ENCODE measurements at places on chromosomes 5 and 9.

DNA sequence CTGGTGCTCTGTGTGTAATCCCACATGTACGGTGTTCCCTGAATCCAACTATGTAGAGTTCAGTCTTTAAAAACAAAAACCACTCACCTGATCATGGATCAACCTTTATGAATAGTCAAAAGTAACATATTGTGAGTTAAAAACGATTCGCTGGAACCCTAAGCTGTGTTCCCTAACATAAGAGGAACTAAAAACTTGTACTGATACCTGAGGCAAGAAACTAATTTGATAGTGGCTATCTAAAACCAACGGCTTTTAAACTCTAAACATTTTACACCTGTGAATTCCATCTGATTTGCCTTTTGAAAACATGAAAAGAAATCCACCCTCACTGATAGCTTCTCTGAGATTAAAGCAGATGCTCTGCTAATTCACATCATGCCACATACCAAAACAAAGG, 101.5 kb downstream of the DEPDC1B start:
- DNase-seq = no peak

DNA sequence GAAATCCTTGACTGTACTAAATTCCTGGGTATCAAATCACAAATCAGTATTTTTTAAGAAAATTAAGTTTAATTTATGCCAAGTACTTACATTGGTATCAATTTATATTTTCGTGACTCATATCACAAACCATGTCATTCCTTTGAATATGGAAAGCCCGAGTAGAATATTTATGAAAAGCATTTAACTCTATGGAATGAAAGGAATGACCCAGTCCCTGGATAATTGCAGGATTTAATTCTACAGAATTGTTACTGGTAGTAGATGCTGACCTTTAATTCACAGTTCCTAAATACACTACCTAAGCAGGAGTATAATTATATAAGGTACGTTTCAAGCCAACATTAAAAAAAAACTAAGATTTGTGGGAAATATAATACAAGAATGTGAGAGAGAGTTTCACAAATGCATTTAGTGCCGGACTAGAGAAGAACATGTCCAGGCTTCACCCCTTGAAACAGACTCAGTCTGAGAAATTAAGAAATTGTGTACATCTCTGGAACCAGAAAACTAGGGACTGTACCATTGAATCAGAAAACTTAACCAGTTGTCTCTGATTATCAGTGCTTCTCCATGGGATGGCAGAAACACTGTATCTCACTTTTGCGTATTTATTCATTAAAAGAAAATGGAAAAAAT, 28.5 kb upstream of the PLPPR1 start:
- no peak for DNase-seq

DNA sequence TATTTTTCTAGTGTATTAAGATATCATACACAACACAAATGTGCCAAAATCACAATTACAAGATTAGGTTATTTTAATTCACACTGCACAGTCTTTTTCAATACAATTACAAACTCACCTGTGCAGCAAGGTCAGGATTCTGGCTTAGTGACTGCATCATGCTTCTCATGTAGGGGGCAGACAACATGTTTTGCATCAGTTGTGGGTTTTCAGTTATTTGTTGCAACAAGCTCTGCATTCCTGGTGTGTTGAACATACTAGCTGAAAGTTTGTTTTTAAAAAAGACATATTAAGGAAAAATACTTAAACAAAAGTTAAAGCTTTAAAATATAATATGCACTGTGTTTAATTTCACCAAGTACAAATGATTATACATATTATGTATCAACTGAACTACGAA, 38.7 kb downstream of the UBQLN1 start:
- no peak for DNase-seq

DNA sequence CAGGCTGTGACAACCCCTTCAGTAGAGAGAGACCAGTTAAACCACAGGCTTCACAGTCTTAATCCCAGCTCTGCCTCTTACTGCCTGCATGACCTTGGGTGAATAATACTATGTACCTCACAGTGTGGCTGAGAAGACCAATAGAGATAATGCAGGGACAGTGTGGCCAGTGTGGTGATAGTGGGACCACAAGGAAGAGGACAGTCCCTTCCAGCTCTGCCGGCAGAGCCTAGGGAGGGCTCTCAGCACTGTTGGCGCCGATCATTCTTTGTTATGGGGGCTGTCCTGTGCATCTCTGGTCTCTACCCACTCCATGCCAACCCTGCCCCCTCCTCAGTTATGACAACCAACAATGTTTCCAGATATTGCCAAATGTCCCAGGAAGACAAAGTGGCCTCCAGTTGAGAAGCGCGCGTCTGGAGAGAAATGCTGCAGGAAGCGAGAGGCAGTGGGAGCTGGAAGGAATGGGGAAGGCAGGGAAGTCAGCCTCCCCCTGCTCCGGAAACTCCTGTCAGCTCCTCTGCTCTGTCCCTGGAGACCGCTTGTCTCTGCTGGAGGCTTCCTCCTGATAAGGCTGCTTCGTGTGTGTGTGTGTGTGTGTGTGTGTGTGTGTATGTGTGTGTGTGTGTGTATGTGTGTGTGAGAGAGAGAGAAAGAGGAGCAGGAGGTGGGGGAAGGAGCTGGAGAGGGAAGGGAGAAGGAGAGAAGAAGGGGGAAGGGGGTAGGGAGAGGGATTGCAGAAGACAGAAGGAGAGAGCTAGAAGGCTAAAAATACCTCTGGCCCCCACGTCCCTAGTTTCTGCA, 31.8 kb upstream of the FABP6 start:
- DNase-seq = no peak

DNA sequence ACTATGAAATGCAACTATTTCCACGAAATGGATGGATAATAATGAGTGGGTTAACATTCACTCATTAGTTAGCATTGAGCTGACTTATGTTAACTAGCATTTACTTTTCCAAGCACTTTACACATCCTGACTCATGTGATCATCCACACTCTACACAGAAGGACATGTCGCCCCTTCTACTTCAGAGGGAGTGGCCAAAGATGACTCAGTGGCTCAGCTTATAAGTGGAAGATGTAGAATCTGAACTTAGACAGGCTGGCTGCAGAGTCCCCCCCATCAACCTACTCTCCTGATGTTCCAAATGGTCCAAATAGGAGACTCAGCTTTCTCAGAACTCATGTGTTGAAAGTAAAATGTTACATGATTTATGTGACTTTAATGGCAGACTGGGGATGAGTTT, 146.0 kb downstream of the ADCY2 start:
- DNase-seq = no peak

DNA sequence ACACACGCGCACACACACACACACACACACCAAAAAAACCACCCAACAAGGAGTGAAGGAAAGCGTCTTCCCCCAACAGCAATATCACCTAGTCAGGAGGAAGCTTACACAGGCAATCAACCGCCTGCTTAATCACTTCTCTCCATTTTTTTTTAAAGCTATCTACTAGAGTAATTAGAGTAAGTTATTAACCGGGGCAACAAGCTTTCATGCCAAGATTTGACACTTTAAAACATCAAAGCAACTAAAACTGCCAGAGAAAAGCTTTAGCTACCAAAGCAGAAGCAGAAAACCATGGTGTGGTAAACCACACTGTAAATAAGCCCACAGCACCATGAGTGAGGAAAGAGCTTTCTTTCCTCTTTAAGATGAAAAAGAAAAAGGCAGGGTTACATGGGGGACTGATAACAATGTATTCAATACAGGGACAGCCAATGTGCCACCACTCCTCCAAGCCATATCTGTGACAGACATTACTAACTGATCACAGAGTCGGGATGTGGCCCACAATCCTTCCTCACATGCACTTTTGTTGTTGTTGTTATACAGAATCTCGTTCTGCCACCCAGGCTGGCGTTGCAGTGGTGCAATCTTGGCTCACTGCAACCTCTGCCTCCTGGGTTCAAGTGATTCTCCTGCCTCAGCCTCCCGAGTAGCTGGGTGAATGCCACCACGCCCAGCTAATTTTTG, 282.1 kb downstream of the CRB2 start:
- no peak for DNase-seq

DNA sequence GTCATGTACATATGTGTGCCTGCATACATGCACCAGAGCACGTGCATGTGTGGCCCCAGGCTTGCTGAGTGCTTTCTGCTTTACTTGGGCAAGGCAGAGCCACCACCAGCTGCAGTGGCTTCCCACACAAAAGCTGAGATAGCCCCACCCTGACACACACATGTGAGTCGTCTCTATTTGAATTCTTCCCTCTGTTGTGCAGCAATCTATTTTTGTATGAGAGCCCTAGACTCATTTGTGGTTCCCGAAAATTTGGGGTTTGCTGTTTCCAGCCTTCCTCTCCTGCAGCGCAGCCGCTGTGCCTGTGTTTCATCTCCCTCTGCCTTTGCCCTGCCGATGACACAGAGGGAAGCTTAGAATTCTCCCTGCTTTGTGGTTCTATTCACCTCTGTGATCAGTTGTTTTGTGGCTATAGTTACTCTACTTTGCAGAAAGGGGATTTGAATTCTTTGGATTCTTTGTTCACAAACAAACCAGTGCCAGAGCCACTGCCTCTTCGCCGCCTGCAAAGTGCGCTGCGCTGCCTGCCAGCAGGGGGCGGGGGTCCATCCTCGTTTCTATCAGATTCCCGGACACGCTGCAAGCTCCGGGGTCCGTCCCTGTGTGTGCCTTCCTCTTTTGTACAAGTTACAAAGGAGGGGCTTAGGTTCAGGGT, 95.8 kb upstream of the DAP start:
- DNase-seq = peak; percentile 4

GRCh38 chr5:65029178-65029577, 260.4 kb downstream of the CWC27 start:
- DNase-seq = no peak

GRCh38 chr9:136499071-136499934, 16.5 kb upstream of the SEC16A start:
- DNase-seq = no peak

DNA sequence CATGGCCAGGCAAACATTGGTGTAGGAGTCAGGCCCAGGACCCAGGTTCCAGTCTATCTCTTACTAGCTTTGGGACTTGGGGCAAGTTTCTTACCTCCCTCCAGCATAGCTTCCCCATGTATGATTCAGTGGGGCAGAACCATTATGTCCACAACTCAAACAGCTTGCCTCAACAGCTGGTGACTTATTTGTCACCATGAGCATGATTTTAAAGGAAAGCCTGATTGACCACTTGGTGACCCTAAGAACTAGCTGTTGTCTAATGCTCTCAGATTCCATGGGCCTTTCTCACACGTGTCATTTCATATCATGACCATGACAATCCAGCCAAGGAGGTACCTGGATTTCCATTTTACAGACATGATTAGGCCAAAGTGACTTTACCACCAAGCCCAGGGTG, 126.4 kb downstream of the TTLL11 start:
- no peak for DNase-seq

DNA sequence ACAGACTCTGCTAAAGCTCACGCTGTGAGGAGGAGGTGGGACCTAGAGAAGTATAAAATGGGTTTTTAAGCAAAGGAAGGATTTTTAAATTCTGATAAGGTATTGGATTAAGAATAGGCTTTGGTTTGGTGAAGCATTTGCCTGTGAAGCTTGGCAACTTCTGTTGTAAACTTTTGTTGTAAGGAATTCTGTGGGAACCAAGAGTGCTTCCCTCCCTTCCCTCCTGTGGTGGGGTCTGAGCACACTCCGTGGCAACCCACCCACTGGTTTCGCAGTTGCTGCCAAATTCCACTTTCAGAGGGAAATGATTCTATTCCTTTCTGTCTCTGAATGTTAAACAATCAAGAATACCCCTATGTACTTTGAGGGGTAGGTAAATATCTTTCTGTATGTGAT, 28.6 kb upstream of the GTF2H2C start:
- DNase-seq = no peak

- no peak for DNase-seq
Observed at GRCh38 chr5:34538026-34538672, 118.0 kb upstream of the RAI14 start.

DNA sequence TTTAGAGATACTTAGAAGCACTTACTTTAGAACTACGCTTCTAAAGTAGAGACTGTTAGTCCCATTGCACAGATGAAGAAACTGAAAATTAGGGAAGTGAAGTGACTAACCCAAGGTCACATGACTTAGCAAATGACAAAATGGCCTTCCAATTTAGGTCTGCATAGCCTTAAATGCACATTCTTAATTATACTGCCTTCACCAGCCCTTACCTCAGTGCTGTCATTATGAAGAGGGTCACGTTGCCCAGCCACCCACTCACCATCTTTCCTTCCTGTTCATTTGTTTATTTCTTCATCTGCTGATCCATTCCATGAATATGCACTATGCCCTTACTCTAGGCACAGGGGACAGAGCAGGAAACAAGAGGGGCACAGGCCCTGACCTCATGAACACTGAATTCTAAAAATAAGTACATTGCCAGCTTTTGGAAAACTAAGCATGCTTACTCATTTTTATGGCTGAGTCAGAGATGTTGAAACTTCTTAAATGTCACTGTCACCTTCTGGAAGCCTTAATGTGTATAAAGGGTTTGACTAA, 8.6 kb downstream of the HAVCR2 start:
- DNase-seq = no peak

DNA sequence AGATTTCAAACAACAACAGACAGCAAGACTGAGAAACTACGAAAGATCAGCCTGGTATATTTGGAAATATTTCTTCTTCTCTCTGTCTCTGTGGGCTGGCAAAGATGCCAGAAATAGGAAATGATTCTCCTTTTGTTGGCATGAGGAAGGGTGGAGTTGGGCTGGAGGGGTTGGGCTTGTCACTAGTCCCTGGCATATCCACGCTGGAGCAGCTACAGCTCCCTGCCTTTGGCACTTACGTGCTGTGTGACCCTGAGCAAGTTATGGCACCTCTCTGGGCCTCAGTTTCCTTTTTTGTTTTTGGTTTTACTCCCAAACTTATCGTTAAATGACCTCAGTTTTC, 354 bp upstream of the KCNMB1 start:
- DNase-seq = no peak

GRCh38 chr5:58043032-58043945, 416.6 kb downstream of the PLK2 start:
- no peak for DNase-seq

DNA sequence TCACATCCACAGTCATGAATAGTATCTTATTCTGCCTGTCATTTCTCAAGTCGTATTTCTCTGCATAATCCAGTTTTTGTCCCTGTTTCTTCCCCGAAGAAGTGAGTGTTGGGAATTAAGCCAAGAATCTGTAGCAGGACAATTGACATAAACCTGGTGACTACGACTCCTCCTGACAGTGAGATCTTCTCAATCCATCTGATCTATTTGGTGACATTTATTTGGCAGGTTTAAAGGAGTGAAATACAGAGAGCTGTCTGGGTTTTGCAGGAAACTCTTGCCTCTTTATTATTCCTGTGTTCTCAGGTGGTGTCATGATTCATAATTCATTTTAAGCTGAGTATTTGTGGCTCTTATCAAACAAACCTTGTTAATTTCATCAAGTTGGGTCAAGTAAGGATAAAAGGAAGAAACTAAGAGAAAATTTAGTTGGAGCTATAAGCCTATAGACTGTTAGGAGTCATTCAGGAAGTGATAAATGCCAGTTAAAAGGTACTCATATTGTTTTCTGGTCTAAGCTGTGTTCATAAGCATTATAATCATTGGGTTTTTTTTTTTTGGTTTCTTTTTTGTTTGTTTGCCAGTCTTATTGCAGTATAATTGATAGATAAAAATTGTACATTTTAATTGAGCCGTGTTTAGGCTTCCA, 95.9 kb upstream of the PCSK1 start:
- DNase-seq = no peak

GRCh38 chr5:143386725-143387124, 16.8 kb downstream of the NR3C1 start:
- no peak for DNase-seq
